Activated T-cell treated with anti-CD3 and anti-CD28 coated beads, Interleukin-2, amount 50 U/mL, for 24 hours (primary cell): ENCODE measurements at places on chromosomes 2 and 18.

DNA sequence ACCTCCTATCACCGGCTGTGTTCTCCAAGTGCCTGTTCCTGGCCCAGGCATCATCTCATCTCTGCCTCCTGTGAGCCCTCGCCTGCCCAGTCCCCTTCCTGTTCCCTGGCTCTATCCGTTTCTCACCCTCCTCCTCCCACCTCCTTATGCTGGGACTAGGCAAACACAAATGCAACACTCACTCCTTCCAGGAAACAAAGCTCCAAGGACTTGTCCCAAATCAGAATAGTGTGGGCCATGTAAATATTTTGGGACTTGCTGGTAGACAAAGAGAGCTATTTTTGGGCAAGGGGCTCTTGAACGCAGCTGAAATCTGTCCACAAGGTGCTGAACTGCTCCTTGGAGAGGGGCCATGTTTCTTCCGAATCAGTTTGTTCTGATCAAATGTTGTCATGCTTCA lies 25.3 kb downstream of the MBP start:
- no peak for DNase-seq

DNA sequence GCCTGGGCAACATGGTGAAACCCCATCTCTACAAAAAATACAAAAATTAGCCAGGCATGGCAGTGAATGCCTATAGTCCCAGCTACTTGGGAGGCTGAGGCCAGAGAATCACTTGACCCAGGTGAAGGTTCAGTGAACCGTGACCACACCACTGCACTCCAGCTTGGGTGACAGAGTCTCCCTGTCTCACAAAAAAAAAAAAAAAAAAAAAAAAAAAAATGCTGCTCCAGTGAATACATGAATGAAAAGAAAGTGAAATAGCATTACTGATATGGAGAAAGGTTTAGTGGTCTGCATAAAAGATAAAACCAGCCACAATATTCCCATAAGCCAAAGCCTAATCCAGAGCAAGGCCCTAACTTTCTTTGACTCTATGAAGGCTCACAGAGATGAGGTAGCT lies 44.5 kb downstream of the METTL8 start:
- no peak for DNase-seq

DNA sequence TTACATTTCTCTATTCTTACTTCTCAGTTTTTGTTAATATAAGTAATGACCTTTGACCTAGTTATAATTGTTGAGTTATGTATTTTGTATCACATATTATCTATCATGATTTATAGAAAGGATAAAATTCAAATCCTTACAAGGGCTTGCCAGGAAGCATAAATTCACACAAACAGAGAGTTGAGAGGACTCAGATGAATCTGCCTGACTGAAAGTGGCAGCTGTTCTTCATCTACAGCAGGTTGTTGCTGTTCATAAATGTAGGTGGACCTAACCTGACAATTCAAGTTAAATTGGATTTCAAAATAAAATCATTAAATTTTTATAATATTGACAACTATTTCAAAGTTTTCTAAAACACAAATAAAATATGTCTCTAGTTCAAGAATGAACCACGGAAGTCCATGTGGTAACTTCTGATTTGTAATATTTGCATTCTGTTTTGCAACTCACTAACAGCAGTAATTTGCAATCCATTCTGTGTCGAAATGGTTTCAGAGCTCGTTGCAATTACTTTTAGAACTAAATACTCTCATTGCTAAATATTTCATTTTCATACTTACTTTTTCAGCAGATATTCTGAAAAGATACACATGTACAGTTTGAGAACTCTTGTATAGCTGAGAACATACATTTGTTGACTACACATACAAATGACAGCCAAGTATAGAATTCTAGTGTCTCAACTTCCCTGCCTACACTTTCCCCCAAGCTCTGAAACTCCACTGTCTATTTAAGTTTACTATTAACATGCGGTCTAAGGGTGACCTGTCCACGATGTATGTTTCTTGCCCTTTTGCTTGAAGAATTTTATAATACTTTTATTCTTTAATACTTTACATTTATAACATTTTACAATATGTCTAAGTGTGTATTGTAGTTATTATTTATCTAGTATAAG lies 25.7 kb downstream of the SCN7A start:
- DNase-seq: no peak

DNA sequence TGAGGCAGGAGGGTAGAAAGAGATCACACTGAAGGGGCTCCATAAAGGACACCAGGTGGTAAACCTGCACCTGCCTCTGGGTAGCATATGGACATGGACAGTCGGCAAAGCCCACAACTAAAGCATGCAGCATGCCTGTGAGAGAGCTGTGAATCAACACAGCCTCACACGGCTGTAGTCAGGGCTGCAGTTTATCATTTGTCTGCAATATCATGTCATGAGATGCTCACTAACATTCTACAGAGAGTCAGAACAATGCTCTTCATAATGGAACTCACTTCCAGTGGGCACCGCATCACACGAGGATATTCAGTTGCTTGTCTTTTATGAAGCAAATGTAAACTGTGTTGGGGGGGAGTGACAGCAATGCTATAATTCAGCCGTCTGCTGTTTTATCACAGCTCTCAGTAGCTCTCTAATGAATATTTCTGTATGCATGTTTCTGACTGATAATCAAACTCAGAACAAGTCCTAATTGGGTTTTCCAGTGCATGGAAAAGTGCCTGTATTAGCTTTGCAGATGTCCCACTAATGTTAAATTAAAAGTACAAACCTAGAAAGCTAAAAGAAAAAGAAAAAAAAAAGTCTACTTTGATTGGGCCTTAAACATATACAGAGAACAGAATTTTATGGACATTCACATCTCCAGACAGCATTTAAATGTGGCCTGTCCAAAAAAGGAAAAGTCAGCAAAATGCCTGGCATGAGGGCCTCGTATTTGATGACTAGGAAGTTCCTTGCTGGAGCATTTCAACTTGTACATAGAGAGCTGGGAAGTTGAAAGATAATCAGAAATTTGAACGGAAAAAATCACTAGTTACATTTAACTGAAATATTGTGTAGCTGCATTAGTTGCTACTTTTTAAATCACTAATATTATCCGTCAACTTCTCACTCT lies 406.1 kb upstream of the SOX11 start:
- DNase-seq: no peak

- no peak for DNase-seq
Observed at GRCh38 chr18:36672437-36673344, 156.1 kb downstream of the TPGS2 start.

GRCh38 chr2:218898109-218898878 lies 17.6 kb downstream of the WNT10A start:
- DNase-seq: peak; percentile 93

DNA sequence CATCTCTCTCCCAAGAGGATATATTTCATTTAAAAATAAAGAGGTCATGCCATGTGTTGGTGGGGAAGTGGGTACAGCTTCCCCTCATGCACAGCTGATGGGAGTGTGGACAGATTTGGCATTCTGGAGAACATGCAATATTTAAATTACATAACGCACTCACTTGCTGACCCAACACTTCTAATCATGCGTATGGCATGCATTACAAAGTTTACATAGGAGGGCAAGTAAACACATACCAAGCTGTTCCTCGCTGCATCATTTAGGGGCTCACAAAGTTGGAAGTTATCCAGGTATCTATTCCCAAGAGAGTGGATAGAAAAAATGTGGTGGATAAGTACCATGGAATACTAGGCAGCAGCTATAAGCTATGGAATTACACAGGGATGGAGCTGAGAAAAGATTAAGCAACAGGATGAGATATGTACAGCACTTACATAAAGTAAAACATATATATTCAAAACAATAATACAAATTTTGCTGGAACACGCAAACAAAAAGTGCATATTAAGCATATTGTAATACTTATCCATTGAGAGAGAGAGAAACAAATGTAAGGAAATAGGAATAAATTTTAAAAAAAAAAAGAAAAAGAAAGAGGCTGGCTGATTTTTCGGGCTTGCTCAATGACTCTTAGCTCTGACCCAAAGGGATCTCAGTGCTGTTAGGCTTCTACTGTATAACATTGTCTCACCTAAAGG lies 11.0 kb downstream of the CYP1B1 start:
- no peak for DNase-seq

DNA sequence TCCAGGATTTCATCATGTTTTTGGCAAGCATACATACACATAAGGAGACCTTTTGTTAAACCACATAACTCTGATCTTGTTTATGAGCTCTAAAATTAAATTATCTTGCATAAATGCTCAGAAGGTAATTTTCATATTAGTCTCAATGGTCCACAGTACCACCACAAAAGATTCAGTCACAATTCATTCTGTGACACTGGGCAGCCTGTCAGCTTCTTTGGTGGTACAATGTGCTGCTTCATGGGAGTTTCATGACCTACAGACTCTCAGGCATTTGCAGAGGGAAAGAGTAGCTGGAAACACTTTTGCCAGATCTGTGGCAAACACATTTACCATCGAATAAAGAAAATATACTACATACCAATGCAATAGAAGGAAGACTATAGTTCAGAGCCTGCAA lies 51.3 kb upstream of the ZNF397 start:
- DNase-seq: no peak

DNA sequence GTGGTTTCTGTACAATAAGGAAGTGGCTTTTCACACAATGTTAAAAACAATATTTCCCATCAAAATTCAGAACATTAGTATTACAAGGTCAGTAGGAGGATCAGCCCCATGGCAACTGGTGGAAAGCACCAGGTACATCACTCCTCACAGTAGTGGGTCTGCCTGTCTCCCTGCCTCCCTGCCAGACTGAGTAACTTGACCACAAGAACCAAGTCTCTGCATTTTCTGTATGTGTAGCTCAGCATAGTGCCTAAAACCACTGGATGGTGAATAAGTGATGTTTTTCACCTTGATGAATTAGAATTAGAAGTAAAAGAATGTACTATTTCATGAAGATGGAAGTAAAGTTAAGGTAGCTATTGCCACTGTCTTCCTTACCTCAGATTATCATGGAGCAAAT lies 4.1 kb upstream of the WDR7 start:
- DNase-seq: no peak

DNA sequence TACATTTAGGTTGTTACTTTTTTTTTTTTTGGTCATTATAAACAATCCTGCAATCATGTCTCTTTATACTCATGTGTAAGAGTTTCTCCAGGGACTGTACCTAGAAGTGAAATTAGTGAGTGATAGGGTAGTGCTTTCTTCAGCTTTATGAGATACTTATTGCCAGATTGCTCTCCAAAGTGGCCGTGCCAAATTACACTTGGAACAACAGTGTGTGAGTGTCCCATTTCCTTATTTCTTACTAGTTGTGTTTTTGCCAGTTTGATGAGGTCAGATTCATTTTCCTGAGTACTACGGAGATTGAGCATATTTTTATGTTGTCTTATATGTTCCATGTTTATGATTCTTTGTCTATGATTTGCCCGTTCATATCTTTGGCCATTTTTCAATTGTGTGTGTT lies 39.2 kb downstream of the GALNT1 start:
- DNase-seq: no peak

DNA sequence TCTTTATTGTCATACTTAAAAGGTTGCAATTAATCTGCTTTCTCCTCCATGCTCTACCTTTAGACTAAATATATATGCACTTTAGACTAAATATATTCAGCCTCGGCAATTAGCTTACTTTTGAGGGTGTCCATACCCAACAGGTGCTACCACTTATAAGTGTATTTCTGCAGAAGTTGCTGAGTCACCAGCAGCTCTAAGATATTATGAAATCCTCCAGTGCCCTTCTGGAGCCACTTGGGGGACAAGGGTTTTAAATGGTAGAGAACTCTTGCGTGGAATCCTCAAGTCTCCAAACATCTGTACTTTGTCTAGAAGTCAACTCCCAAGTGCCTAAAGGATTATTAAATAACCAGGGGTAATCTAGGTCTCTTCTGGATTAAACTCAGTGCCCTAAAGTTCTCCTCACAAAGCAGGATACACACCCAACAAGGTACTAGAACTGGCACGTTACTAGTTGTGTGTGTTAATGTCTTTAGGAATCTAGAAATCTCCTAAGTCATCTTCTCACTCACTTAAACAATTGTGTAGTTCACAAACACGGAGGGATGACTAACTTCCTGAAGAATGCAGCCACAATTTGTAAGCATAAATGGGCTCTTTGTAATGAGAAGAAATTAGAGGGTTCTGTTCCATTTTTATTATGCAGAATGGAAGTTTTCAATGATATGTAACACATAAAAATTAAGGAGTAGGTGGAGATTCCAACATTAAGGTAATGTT lies 159.7 kb downstream of the CD226 start:
- no peak for DNase-seq

DNA sequence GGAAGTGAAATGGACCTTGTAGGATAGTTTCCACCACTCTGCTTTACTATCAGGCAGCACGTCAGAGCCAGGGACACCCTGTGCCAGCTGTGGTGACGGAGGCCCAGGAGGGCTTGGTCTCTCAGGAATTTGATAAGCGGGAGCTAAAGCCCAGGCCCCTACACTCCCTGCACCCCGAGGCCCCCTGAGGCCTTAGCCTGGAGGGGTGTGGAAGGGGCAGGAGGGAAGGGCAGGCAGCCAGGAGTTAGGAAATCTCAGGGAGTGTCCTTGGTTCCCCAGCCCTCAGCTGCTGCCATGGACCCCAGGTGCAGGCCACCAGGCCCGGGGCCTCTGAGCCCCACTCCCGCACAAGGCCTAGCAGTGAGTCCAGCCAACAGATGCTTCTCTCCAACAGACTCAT lies 38.2 kb downstream of the PDIA6 start:
- DNase-seq: no peak

DNA sequence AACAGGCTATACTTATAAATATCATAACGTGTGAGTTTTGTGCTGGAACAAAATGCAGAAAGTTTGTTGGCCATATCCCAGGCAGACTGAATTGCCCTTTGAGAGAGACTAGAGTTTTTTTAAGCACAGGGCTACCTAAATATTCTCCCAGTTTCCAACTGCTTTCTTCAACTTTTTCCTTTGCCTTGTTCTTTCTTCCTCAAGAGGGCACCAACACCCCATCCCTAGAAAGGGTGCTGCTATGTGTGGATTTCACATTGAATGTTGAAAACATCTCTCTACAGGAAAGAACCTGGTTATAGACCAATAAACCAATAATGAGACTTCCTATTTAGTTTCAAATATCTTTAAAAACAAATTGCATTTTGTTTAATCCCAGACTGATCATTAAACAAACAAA lies 87.9 kb downstream of the ICOS start:
- DNase-seq: no peak

- DNase-seq: no peak
Observed at GRCh38 chr2:224178056-224178455, 139.0 kb upstream of the SERPINE2 start.

DNA sequence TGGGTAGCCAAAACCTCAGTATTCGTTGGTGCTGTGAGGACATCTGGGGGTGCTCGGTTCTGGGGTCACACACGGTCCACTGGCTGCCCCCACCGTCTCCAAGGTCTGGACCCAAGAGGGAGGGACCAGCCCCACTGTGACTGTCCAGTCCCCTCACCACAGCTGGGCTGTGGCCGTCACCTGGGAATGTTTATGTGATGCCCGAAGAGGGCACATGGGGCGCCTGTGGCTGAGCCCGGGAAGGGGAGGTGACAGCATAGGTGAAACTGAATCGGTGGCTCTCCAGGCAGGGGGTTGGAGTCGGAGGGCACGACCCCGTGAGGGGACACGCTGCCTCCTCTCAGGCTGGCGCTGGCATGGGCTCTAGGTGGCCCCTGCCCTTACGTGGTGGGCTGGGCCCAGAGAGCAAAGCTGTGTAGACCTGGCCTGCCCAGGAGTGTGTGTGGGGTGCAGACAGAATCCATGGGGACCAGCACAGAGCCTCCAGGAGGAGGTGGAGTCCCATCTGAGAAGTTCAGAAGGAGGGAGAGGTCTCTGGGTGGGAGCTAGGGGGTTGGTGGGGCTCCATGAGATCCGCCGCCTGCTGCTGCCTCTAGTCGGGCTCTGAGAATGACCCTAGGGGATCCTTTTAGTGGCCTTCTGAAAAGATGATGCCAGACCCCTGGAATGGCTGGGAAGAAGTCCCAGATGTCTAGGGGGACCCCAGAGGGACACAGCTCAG lies 1.8 kb downstream of the BOK start:
- no peak for DNase-seq
